ENCODE measurements at places on chromosomes 1 and 21. TPM values are rescaled to one million over a fixed set of nuclear protein-coding genes. Genes with fewer than 3 reads are reported as not detected.

Gene LY9
- total RNA-seq = not detected

Gene CACNA1S
- total RNA-seq = not detected

Gene ALPL
- total RNA-seq = 0.33 TPM

Gene FMOD
- 0.01 TPM for total RNA-seq

Gene CNTN2
- total RNA-seq = 0.05 TPM

Gene TGFB2
- 23.7 TPM for total RNA-seq

Gene USH2A
- total RNA-seq = not detected

Gene GBP7
- total RNA-seq = not detected

Gene LAPTM5
- total RNA-seq = 0.18 TPM

Gene RSPO1
- 0.09 TPM for total RNA-seq

Gene SMCP
- not detected for total RNA-seq

Gene NGF
- total RNA-seq = 3.3 TPM

Gene TP73
- 0.62 TPM for total RNA-seq

Gene SPRR2F
- not detected for total RNA-seq

Gene SPATC1L
- not detected for total RNA-seq

Gene SLC30A10
- total RNA-seq = 0.05 TPM

Gene TTC34
- 0.03 TPM for total RNA-seq

Gene POGZ
- 20.2 TPM for total RNA-seq

Gene VAMP4
- 5.4 TPM for total RNA-seq

Gene KCNE2
- total RNA-seq = not detected

Gene RHCE
- total RNA-seq = 0.12 TPM

Gene AMY1B
- total RNA-seq = not detected

Gene CFHR3
- 0.23 TPM for total RNA-seq

Gene UBXN11
- 16.9 TPM for total RNA-seq

Gene PRELP
- total RNA-seq = not detected

Gene DMBX1
- total RNA-seq = 0.76 TPM

Gene CRABP2
- 11.2 TPM for total RNA-seq

Gene DFFA
- 26.4 TPM for total RNA-seq

Gene PAQR6
- total RNA-seq = 3.3 TPM

Gene USF1
- 51.2 TPM for total RNA-seq

Gene CCDC185
- 0.13 TPM for total RNA-seq

Gene NFASC
- total RNA-seq = 2.2 TPM

Gene TCHHL1
- not detected for total RNA-seq

Gene FAM89A
- 18.5 TPM for total RNA-seq

Gene C1orf141
- not detected for total RNA-seq

Gene NCAM2
- not detected for total RNA-seq

Gene LCE1A
- total RNA-seq = not detected

Gene PCBP3
- 0.77 TPM for total RNA-seq

Gene FAM3B
- not detected for total RNA-seq

Gene MFN2
- total RNA-seq = 32.0 TPM

Gene LEPR
- total RNA-seq = 2.9 TPM

Gene PDE4B
- 19.7 TPM for total RNA-seq

Gene PLA2G2A
- not detected for total RNA-seq

Gene BTF3L4
- 31.8 TPM for total RNA-seq

Gene OR2L5
- not detected for total RNA-seq

Gene TNFRSF9
- 3.4 TPM for total RNA-seq

Gene VWA5B1
- not detected for total RNA-seq

Gene SPRR2B
- total RNA-seq = not detected

Gene PIP5K1A
- total RNA-seq = 41.8 TPM

Gene SDC3
- total RNA-seq = 10.3 TPM

Gene RNU1-1
- not detected for total RNA-seq

Gene PRDM16
- total RNA-seq = 0.08 TPM

Gene SNRNP40
- total RNA-seq = 50.5 TPM

Gene SLC6A9
- 16.8 TPM for total RNA-seq

Gene CEPT1
- 12.7 TPM for total RNA-seq

Gene FABP3
- total RNA-seq = not detected

Gene DCDC2B
- total RNA-seq = not detected

Gene SLC6A17
- total RNA-seq = 5.6 TPM

Data from A549 treated with CpdA at 1 μM for 4 hours (cell line).